ENCODE measurements at places on chromosomes 11 and 22.

- peak; percentile 18 for DNase-seq
These were observed 817 bp upstream of the IFITM5 start for GRCh38 chr11:299951-300735.

GRCh38 chr11:59756558-59756840 lies 1.3 kb downstream of the STX3 start:
- DNase-seq = peak; percentile 34

DNA sequence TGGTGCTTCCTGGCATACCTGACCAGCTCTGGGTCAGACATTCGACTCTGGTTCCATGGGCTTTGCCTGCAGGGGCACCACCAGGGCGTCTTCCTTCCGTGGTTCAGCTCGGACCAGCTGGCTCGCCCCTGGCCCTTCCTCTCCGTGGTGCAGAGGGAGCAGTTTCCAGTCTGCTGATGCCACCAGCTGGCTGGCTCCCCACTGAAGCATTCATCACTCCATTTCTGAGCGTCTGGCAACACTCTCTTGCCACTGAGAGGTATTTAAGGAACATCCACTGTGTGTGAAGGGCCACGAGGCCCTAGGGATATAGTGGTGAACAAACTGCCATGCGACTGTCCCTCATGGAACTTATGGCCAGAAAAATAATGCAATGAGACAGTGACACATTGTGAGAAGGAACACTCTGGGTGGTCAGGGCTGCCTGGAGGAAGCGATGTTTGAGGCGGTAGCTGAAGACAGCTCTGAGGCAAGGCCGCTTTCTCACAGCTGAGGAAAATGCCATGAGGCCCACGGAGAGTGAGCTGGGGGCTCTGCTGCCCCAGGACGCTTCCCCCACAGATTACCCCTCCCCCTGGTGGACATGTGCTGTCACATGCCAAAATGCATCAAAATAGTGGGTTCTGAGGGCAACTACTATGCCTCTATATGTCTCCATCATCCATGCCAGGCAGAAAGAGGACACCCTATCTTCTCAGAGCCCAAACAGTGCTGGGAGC lies 44.9 kb upstream of the ARFGAP3 start:
- no peak for DNase-seq

GRCh38 chr11:16895306-16895705 lies 118.9 kb downstream of the PLEKHA7 start:
- peak; percentile 51 for DNase-seq

DNA sequence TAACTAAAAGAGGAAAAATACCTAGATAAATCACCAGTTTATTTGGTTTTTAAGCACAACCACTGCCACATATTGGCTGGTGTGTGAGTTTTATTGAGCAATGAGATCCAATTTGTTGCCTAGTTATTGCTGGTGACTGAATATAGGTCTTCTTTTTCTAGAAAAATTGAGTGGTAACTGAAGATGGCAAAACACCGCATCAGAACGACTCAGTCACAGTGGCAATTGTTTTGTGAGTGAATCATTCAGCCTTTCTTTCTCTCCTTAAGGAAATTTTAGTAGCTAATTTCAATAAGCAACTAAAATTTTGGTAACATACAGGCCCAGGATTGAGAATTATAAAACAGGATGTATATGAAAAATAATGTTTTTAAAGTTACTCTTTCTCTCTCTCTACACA lies 533.0 kb downstream of the KCNA4 start:
- DNase-seq = no peak

- no peak for DNase-seq
These were observed 175.7 kb downstream of the TMEM135 start for GRCh38 chr11:87213444-87213843.

DNA sequence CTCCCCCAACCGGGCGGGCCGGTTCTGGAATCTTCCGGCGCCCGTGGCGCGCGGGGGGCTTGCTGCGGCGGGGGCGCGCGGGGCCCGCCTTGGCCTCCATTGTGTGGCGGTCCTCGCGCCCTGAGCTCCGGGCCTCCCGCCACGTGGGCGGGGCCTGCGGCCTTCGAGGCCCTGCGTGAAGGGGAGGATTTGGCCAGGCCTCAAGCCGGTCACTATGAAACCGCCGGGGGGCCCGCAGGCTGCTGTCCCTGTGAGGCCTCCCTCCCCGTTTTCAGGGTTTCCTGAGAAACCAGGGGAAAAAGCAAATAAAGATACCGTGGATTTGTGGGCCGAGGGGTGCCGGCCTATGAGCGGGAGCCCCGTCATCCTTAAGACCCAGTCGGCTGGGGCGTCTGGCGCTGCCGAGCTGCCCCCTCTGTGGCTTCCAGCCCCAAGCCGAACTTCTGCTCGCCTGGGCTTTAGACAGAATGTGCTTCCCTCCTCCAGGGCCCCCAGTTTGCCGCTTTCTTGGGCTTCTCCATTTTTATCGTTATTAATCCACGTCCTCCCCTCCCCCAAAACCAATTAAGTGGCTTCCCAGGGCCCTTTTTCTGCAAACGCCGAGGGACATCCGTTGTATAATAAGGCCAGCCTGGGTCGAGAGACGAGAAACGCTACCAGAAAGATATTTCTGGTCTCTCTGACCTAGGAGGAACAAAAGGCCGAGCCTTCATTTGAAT lies 602 bp downstream of the EWSR1 start:
- DNase-seq = peak; percentile 52

DNA sequence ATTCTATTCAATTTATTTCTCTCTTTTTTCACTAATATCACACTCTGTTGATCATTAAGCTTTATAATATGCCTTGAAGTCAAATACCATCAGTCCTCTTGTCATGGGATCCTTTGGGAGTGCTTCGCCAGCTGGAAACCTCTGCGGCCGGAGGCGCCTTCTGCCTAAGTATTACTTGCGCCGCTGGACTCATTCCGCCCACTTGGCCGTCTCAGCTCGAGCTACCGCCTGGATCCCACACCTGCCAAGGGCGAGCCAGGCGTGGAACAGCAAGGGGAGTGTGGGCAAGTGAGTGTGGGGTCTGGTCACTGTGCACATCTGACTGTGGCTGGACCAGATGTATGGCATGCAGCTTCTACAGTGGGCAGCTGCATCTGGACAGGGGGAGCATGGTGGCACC lies 9.1 kb upstream of the MAP6 start:
- no peak for DNase-seq

- DNase-seq = no peak
These were observed 4747.7 kb upstream of the OR11H1 start for GRCh38 chr22:10780281-10780680.

DNA sequence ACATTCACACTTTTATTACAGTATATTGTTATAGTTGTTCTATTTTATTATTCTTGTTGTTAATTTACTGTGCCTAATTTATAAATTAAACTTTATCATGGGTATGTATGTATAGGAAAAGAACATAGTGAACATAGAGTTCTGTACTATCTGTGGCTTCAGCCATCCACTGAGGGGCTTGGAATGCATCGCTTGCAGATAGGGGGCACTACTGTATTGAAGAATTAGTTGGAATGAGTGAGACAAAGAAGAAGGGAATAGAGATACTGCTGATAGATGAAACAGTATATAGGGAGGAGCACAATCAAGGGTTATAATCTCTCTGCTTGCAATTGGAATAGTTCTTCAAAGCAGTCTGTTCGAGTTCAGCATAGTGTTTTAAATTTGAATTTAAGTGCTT lies 432.2 kb downstream of the RAB38 start:
- DNase-seq = no peak

DNA sequence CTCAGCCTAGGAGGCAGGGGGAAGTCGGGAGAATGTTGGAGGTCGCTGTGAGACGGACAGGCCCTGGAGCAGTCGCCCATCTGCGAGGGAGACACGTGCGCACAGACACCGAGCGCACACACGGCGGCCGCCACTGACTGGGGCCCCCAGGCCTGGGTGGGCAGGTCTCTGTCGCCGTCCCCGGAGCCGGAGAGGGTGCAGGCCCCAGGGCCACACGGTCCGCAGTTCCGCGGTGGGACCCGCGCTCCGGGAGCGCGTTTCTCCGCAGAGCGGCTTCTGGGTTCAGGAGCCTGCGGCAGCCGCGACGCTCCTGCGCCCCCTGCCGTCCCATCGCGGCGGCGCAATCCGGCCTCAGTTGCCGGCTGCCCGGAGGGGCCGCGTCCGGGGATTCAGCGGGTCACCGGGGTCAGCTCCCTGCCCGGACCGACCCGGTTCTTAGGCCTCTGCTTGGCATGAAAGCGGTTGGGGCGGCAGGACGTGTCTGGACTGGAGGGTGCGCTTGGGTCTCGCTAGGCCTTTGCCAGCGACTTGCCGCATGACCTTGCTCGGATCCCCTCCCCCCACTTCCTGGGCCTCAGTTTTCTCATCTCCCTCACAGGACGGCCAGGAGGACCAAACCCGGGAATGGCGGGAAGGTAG lies 31.2 kb downstream of the PDE2A start:
- peak; percentile 20 for DNase-seq

GRCh38 chr22:50175921-50176849 lies 5.7 kb downstream of the PANX2 start:
- DNase-seq = no peak

DNA sequence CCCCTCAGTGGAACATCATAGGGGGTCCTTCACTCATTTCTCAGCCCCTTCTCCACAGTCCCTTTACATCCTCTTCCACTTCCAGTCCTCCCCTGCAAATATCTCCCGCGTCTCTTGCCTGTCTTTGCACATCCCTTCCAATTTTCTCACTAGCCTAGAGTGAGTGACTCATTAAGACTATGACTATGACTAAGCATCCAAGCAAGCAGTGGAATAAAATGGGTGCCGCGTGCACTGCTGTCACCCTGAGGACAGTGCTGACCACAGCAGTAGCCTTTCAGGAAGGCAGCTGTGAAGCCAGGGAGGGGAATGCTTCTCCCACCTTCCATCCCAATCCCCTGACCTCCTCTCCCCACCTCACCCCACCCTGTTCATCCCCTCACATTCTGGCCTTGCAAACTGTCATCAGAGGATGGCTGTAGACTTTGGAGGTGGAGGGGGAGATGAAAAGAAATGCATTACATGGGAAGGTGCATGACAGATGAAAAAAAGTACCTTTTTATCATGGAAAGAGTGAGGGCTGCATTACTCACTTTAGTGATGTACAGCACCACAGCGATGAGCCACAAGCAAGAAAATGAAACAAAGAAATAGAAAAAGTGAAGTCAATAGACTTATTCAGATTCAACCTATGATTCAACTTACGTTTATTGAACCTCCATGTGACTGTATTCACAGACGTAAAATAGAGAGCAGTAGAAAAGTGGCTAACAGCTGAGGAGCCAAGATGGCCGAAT lies 948.2 kb downstream of the NTM start:
- DNase-seq = no peak

DNA sequence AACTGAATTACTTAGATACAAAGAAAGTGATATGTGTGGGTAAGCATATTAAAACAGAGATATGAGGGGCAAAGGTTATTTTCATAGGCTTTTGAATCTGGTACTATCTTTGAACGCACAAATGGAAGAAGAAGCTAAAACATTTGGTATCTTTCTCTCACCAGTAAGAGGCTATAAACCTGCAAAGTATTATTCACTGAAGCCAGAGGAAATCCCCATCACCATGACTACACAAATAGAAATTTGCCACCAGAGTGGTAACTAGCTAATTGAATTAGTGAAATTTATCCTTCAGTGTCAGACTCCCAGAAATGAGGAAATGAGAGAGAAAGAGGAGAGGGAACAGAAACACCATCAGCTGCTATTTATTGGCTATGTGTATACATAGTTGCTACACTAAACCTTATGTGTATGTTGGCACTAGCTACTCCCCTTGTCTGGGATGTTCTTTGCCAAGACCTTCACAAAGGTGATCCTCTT lies 503.4 kb downstream of the DLG2 start:
- DNase-seq = no peak

- no peak for DNase-seq
These were observed 232.9 kb upstream of the NCAM1 start for GRCh38 chr11:112728288-112728687.

- no peak for DNase-seq
These were observed 12.8 kb downstream of the FAM111B start for GRCh38 chr11:59119826-59120225.

- DNase-seq = no peak
These were observed 2.4 kb upstream of the SYT8 start for GRCh38 chr11:1832211-1832919.

DNA sequence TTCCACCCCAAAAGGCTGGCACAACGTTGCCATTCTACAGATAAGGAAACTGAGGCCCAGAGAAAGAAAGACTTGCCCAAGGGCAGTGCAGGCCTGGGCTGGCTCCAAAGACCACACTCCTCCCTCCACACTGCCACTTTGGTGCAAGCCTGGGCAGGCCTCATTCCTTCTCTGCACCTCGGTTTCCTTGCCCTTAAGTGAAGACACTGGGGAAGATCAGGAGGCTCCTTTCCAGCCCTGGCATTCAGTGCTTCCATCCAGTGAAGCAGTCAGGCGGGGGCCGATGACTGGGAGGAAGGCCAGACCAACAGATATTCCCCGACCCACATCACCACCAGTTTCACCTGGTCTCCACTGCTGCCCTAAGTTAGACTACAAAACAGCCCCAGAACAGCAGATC lies 18.3 kb upstream of the TCF20 start:
- DNase-seq = no peak

GRCh38 chr11:132037467-132037862 lies 667.0 kb downstream of the NTM start:
- no peak for DNase-seq

GRCh38 chr11:128629516-128630106 lies 42.3 kb upstream of the ETS1 start:
- DNase-seq = no peak

- DNase-seq = peak; percentile 35
These were observed 9.4 kb downstream of the IGSF9B start for GRCh38 chr11:133947321-133947756.

DNA sequence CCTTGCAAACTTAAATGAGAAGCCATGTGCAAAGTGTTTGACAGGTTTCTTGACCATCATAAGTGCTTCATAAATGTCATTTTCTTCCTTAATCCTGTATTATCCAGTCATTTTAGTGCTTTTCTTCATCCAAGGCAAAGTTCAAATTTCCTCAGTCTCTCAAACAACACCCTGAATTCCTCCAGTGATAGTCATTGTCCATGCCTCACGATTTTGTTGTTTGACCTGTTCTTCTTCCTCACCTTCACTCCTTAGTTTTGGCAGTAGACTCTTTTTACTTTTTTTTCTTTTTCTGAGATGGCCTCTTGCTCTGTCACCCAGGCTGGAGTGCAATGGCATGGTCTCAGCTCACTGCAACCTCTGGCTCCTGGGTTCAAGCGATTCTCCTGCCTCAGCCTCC lies 1257.3 kb downstream of the FAM181B start:
- no peak for DNase-seq

GRCh38 chr11:30434901-30435300 lies 112.0 kb downstream of the ARL14EP start:
- no peak for DNase-seq

DNA sequence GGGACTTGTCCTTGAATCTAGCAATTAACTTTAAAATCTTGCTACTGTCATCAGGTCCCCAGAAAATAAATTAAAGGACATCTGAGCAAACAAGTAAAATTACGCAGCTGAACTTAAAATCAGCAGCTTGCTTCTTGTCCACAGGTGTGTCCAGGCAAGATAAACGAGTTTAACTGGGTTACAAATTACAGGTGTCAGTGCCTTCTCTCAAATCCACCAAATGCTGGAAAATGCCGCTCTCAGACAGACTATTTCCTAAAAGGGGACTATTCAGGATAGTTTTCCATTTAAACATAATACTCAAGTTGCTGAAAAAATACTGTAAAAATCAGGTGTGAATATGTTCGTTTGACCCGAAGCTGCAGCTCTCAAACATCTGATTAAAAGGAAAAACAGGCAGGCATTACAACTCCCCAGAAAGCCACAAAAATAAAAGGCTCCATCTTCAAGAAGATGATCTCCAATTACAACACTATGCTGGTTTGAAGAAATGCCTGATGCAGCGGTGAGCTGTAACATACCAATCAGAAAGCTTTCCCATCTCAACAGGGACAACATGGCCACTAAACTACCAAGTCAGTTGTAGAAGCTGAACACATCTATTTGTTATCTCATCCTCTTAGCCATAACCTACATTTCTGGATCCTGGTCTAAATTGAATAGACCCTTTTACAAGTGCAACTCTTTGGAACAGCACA lies 82.1 kb downstream of the CADM1 start:
- no peak for DNase-seq

All from HCEC 1CT (cell line).